Midbrain (tissue), 1 donor: ENCODE measurements at places on chromosomes 7 and 10.

- no peak for DNase-seq
Observed at GRCh38 chr10:6119962-6120361, 31.1 kb downstream of the RBM17 start.

GRCh38 chr10:34808801-34809745, 6.0 kb downstream of the PARD3 start:
- DNase-seq, result peak; percentile 67

DNA sequence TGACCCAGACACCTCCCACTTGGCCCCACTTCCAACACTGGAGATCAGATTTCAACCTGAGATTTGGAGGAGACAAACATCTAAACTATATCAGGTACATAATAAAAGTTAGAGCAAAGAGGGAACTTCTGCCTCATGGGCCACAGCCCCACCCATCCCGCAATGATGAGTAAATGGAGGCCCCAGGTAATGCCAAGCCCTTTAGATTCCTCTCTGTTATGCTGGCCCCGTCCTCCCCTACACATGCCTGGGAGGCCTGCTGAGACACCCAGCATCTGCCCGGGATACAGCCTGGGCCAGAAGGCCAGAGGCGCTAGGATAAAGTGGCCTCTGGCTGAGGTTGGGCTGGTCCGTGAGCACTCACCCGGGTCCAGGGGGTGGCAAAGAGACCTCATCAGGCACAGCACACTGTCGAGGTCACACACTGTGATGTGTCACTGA, 185.5 kb upstream of the SH2B2 start:
- no peak for DNase-seq

- no peak for DNase-seq
Observed at GRCh38 chr7:49297958-49298357, 373.6 kb downstream of the CDC14C start.

- no peak for DNase-seq
Observed at GRCh38 chr10:126732868-126733267, 62.4 kb upstream of the C10orf90 start.

DNA sequence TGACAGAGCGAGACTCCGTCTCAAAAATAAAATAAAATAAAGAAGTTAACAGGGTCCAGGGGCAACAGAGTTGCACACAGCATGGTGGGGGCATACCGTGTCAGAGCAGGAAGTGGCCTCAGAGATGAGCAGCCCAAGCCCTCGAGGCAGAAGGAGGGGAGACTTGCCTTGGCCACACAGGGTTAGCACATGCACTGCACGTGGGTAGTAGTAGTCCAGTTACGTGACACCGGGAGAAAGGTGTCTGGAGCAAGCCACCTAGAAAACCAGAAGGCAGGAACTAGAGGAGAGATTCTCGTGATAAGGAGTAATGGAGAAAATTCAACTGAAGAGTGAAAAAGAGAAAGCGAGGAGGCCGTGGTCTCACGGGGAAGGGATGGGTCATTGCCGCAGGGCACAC, 9.8 kb upstream of the DENND2A start:
- no peak for DNase-seq

- DNase-seq, result no peak
Observed at GRCh38 chr10:31745612-31746376, 182.8 kb downstream of the ARHGAP12 start.

- no peak for DNase-seq
Observed at GRCh38 chr7:77982926-77983550, 184.5 kb downstream of the PHTF2 start.

DNA sequence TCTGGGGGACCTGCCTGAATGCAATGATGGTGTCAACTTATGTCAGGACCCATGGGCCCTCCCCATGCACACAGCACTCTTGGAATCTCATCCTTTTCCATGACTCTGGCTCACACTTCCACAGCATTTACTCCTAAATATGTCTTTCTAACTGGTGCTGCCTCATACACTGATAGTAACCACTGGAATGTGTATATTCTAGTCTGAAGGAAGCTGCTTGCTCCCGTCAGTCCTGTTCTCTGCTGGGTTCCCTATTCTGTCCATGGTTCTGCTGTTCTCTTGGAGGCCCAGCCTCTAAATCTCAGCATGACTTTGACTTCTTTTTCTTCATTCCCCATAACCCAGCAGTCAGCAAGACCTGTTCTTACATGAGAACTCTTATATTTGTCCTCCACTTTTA, 1055.1 kb downstream of the KCNMA1 start:
- no peak for DNase-seq

- DNase-seq, result no peak
Observed at GRCh38 chr10:112838784-112839481, 111.1 kb upstream of the TCF7L2 start.

GRCh38 chr7:73577627-73578341, 595 bp downstream of the TBL2 start:
- no peak for DNase-seq

- no peak for DNase-seq
Observed at GRCh38 chr10:93807371-93807770, 49.6 kb downstream of the LGI1 start.

DNA sequence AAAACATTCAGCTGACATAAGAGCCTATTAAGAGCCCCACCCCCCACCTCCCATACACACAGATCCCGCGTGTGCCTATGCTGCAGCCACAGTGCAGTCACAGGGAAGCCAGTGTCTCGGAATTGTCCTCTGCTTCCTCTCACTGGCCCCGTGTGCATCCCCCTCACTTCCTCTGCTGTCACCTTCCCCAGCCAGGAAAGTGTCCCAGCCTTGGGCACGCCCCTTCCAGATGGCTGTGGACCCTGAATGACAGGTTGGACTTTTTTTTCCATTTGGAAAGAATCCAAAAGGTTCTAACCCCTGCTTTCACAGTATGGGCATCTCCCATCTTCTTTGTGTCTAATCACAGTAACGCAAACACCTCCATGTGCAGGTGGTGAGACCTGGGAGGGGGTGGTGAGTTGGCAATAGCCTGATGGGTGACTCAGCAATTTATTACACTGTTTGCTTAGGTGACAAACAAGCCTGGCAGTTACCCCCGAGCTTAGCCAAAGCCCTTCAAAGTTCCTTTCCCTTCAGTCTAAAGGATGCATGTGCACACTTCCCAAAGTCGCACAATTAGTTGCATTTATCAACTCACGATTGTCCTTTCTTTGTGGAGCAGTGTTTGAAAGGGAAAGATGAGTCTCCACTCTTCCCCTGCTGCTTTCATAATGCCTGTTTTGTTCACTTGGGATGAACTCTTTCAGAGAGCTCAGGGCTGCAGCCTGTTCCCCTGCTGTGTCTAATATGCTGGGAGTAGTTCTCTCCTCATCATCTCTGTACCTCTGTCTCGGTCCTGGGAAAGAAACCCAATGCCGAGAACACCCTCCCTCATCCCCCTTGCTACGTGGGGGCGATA, 67.5 kb upstream of the EFCAB10 start:
- no peak for DNase-seq

GRCh38 chr7:69640925-69641594, 42.8 kb downstream of the AUTS2 start:
- no peak for DNase-seq

DNA sequence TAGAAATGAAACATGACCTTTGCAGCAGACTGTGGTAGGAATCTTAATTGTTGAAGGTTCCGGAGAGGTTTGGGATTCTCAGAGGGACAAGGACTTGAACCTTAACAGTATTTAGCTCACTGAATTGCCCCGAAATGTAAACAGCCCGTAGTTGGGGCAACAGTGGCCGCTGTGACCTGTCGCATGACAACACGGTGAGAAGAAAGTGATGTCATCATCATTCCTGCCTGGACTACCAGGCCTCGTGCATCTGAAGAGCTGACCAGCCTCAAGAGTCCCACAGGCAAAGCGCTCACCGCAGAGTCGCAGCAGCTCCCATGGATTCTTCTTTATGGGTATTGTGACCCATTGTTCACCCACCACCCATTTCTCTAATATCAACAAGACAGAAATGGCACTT, 250.6 kb downstream of the KLF6 start:
- DNase-seq, result no peak

DNA sequence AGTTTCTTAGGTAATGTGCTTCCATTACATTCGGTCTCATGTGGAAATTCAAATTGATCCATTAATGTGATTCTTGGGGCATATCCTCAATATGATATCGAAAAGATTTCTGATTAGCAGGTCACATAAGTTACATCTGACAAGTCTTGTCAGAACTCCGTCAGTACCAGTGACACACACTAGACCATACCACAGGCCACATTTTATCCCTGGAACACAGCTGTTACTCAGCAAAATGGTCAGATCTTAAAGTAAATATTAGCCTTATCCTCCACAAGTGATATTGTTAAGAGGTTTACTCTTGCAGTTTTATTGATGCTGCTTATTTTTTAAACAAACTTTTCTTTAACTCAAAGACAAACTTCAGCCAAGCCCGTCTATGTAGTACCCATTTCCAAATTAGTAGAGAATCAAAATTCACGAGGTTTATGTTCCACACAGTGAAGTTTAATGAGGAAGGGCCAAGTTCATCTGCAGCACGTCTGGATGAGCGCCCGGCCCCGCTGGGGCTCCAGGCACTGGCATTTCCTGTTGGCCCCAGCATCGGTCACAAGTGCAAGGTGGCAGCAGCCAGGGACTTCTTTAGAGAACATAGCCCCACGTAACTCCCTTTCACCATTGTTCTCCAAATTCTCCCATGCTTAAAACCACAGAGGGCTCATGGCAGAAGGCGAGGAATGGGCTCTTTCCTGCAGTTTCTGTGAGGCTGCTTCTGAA, 132.2 kb downstream of the VIPR2 start:
- peak; percentile 68 for DNase-seq

DNA sequence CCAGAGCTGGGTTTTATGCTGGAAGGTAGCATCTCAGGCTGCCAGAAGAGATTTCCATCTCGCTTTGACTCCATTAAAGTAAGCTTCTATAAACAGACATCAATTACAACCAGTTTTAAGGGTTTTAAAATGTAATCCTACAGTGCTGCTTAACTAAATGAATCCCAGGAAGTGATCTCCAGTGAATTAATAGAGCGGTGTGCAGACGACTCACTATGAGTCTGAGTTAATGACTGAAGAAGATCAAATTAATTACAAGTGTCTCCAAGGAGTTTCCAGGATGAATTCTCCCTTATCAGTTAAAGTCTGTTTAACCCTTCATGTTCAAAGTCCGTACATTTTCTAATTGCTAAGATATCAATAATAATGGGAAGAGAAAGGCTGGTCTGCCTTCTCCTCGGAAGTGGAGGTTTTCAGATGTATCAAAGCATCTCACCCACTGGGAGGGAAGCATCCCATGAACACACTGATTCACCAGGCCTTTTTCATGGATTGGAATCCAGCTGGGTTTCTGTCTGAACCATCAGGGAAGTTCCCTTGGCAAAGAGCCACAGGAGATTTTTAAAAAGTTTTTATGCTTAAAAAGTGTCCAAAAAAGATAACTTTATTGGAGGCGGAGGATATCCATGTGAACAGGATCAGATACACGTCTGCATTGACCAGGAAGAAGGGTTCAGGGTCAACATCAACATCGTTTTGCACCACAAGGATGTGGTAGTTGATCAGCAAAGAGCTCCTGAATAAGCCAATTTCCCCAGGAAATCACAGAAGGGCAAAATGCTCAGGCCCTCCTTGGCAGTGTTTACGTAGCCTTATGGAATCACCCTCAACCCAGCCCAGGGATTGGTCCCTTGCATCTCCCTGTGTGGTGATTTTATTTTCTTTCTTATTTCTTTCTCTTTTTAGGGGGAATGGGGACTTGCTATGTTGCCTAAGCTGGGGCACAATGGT, 288.2 kb downstream of the POU6F2 start:
- no peak for DNase-seq

DNA sequence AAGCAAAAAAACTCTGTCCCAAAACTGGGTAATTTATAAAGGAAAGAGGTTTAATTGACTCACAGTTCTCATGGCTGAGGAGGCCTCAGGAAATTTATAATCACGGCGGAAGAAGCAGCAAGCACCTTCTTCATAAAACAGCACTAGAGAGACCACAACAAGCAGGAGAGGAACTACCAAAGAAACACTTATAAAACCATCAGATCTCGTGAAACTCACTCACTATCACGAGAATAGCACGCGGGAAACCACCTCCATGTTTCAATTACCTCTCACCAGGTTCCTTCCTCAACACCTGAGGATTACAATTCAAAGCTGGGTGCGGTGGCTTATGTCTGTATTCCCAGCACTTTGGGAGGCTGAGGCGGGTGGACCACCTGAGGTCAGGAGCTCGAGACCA, 48.5 kb downstream of the PDIA4 start:
- DNase-seq, result no peak

GRCh38 chr10:83287374-83287773, 851.9 kb upstream of the GHITM start:
- DNase-seq, result no peak

- DNase-seq, result no peak
Observed at GRCh38 chr10:59896191-59896590, 10.2 kb downstream of the CCDC6 start.

DNA sequence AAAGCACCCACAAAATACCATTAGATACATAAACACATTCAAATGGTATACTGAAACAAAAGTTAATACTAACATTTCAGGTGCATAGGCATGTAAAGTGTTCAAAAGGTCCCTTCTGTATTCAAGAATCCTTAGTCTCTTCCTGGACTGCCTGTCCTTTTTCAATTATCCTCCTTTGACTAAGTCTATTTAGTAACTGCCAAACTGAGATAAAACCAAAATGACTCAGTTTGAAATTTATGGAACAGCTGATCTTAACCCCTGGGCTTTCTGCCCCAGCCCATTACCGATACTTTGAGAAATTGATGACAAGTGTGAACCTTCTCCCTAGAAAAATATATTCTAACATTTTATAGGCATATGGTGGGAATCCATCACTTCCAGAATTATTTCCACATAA, 5.4 kb downstream of the EPC1 start:
- DNase-seq, result no peak

DNA sequence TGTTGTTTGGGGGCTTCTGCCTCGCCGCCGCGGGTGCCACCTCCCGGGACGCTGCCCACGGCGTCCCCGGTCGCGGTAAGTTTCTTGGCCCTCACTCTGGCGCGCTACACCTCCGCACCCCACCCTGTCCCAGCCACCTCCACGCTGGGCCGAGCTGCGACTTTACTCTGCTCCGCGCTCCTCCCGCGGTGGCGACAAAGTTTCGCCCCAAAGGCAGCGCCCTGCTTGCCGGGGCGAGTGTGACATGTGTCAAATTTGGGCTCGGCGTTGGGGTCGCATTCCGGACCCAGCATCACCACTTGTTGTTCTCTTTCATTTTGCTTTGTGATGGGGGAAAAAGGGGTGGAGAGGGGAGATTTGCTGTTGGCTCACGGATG, 167.7 kb upstream of the PPP1R3A start:
- no peak for DNase-seq

GRCh38 chr10:124176349-124177179, 83.2 kb upstream of the CHST15 start:
- no peak for DNase-seq

GRCh38 chr10:35089611-35090161, 455 bp downstream of the CUL2 start:
- no peak for DNase-seq
